ENCODE measurements at places on chromosomes 13 and 19.
A peak's percentile ranks its signal among the peaks of the same experiment; 100 is the strongest.

DNA sequence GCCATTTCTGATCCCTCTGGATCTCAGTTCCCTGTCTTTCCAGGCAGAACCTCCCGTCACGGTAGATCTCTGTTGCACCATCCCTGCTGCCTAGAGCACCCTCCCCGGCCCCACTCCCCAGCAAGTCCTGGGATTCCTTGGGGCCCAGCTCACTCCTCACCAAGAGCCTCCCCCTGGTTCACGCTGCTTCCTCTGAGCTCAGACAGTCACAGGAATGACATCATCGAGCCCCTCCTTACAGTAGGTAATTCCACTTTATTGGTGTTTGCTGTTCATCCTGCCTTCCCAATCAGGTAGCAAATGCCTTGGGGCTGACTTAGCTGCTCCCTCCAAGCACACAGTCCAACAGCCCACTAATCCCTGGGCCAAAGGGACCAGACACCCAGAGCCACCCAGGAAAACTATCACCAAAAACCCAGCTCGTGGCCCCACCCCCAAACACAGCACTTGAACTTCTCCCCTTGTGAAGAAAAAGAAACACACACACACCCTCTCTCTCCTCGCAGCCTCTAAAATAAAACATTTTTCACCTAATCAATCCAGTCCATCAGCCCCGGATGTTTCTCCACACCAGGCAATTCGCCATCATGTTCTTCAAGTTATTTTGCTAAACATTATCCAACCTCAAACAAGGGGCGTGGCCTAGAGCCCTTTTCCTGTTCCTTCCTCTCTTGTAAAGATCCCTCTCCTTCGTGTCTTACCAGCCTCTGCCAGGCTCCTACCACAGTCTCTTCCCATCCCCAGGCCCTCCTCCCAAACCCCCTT, 2.5 kb downstream of the NAPA start:
- DNase-seq: no peak

DNA sequence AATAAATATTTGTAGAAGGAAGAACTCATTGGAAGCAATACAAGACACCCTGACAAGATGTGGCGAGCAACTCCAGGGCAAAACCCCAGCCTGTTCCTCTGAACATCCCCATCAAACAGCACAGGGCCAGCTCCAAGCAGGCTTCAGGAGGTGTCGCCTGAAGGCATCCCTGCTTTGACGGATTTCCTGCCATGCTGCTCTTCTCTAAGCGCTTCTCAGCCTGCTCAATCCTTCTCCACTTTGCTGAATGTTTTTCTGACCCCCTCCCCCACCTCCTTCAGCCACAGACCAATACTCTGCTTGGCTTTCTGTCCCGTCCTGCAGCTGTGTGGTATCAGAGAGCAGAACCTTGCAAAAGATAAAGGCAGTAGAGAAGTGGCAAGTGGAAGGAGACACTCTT, 28.4 kb downstream of the C19orf81 start:
- no peak for DNase-seq

GRCh38 chr13:99354371-99354951, 47.3 kb upstream of the GPR183 start:
- no peak for DNase-seq

GRCh38 chr13:50309882-50310594, 294.8 kb downstream of the KCNRG start:
- DNase-seq: peak; percentile 20

All from thymus (tissue), 14 donors.